ENCODE measurements at places on chromosomes 7 and 10. TPM values are rescaled to one million over a fixed set of nuclear protein-coding genes. Genes with fewer than 3 reads are reported as not detected.

DNA sequence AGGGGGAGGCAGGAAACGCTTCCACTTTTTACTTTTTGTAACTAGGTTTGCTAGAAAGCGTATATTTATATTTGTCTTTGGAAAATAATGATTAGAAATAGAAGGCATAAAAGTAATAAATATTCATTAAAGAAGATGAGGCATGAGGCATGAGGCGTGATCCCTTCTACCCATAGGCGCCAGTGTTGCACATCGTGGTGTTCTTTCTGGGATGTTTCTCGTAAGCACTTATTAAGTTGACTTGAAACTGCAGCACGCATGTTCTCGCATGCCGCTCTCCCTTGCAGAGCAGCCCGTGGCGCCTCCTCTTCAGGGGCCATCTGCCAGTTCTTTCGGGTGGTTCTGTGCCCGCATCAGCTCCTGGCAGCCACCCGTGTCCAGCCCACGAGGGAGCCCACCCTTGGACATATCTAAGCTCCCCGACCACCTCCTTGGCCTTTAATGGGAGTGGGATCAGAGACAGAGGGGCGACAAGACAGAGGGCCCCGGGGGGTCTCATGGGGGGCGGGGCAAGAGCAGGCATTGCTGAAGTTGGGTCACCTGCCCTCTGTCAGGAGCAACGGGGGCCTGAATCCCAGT lies 28.5 kb upstream of the CSGALNACT2 start:
- DNase-seq = no peak

The STAG3 gene
- polyA plus RNA-seq = 2.4 TPM

The CALML5 gene
- polyA plus RNA-seq = not detected

The AKR1C3 gene
- polyA plus RNA-seq = 13.9 TPM

DNA sequence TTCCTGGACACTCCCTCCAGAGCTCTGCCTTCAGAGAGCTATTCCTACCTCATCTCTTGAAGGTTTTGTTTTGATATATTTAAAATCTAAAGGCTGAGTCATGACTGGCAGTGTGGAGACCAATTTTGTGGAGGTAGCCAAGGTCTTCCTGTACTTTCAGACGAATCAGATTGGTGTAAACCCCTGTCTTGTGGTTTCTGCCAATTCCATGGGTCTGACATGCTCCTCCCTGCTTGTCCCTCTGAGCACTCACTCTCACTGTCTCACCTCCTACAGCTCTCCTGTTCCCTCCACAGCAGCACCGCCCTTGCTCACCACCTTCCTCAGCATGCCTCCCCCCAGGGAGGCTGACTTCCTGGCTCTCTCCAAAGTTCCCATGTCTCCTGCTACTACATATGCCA lies 179.8 kb downstream of the NPSR1 start:
- DNase-seq = no peak

DNA sequence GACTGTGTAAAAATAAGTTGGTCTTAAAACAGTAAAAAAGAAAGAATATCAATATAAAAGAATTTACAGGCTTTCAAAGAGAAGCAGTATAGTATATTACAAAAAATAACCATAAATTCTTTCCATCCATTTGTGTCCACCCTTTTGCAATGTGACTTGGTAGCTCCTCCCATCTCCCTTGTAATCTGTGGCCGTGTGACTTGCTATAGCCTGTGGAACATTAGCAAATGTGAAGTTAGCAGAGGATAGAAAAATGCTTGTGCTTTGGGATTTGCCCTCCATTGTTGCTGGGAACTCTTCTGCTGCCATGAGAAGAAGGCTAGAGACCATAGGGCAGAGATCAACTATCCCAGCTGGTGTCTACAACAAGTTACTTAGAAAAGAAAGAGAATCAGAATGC lies 30.2 kb downstream of the KLHL7 start:
- DNase-seq = no peak

The GDF2 gene
- polyA plus RNA-seq = not detected

- DNase-seq = no peak
Measured at GRCh38 chr10:124864421-124865193, 63.0 kb downstream of the ABRAXAS2 start.

- DNase-seq = no peak
Measured at GRCh38 chr7:114412548-114412947, 2.1 kb upstream of the FOXP2 start.

DNA sequence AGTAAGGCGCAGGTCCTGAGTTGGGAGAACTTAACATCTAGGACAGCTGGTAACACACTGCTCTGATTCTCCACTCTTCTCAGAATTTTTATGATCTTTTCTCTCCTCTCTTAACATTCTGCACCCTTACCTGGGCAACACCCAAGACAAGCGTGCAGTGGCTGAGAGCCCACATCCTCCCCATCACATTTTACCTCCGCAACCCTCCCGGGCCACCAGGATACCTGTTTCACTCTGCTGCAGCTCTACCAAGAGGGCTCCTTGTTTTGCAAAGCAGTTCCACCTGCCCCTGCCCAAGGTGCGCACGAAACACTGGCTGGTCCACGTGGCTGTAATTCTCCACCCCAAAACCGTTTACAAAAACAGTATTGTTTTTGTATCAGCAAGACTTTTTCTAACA lies 81.5 kb downstream of the ITIH5 start:
- peak; percentile 12 for DNase-seq

DNA sequence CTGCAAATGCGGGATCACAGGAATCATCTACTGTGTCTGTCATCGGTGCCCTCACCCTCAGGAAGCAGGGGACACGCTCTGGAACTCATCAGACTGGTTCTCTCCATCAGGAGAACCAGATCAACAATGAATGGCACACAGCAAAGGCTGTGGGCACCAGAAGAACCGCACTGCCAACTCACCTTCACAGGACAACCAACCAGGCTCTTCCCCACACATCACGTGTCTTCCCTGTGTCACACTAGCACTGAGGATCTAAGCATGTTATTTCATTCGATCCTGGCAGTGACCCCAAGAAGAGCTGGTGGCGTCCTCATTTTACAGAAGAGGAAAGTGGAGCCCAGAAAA lies 106.1 kb downstream of the TNS3 start:
- DNase-seq = no peak

- no peak for DNase-seq
Measured at GRCh38 chr10:20811131-20811530, 86.0 kb downstream of the NEBL start.
